ENCODE measurements at places on chromosomes 2 and 18.

- DNase-seq, result no peak
These were observed 169.9 kb downstream of the SMAD7 start for GRCh38 chr18:48780913-48781162.

DNA sequence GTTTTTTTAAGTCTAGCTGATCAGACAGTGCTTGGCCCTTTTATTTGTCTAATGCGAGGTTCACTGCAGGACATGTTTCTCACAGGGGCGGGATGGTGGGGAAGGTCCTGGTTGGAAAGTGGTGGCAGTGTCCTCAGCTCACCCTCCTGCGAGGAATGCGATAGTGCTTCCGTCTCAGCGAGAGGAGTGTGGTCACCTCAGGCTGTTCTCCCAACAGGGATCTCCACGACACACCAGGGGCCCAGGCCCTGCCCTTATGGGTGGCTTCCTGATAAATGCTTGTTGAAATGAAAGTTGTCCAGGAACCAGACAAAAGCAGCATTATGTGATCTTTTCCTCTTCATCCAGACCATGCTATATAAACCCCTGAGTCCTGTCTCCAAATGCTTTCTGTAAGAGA is 70.1 kb downstream of the BOLA3 start:
- no peak for DNase-seq

DNA sequence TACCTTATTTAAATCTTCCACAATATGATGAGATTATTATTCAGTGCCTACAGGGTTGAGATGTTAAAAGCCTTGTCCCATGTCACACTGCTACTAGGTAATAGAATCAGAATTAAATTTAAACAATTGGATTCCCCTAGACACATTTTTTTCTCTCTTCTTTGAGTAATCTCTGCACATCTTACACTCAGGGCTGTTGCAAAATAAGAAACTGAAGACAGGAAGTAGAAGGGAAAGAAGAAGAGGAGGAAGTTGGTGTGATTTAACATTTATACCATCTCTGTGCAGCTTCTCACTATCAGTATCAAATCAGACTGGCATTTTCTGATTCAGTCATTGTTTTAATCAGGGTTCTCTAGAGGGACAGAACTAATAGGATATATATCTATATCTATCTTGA is 677.6 kb downstream of the IRS1 start:
- DNase-seq, result no peak

GRCh38 chr2:83959266-83959665 is 499.8 kb downstream of the SUCLG1 start:
- DNase-seq, result no peak

GRCh38 chr2:141392517-141393213 is 738.2 kb downstream of the LRP1B start:
- DNase-seq, result no peak

GRCh38 chr2:180077295-180077906 is 70.3 kb upstream of the CWC22 start:
- DNase-seq, result no peak

DNA sequence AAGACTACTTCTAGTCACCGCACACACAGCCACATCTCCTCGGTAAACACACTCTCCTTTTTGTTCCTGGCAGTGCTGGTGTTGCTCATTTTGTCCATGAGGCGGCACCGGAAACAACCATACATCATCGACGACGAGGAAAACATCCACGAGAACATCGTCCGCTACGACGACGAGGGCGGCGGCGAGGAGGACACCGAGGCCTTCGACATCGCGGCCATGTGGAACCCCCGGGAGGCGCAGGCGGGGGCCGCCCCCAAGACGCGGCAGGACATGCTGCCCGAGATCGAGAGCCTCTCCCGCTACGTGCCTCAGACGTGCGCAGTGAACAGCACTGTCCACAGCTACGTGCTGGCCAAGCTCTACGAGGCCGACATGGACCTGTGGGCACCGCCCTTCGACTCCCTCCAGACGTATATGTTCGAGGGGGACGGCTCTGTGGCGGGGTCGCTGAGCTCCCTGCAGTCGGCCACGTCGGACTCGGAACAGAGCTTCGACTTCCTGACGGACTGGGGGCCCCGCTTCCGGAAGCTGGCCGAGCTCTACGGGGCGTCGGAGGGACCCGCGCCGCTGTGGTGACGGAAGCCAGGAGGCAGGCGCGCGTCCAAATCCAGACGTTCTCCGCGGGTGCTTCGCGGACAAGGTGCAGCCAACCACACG is 221.0 kb downstream of the CDH20 start:
- no peak for DNase-seq

- no peak for DNase-seq
These were observed 76.5 kb upstream of the HPCAL1 start for GRCh38 chr2:10226038-10226724.

GRCh38 chr18:79749251-79750191 is 48.2 kb upstream of the KCNG2 start:
- no peak for DNase-seq

DNA sequence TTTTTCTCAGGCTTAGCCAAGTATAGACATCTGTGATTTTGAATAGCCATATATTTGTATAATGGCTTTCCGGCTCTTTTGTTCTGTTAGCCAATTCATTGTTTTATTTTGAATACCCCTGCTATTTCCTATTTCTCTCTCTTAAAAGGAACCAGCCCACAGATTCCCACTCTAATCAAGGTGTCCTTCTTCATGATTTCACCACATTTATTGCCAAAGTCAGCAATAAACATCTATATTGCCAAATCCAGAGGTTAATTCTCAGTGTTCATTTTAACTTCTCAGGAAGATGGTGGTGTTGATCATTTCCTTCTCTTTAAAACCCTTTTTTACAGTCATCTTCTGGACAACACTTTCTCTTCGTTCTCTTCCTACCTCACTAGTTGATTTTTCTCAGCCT is 13.1 kb upstream of the ITPRID2 start:
- DNase-seq, result no peak

Data from progenitor cell of endocrine pancreas (in vitro differentiated cells).